ENCODE measurements at places on chromosomes 12 and 14. TPM values are rescaled to one million over a fixed set of nuclear protein-coding genes. Genes with fewer than 3 reads are reported as not detected.

- H3K27me3 ChIP-seq, result no peaks in the 10 kb centered on the region
- H3K27ac ChIP-seq, result peak overlapping the region; percentile 73
- no peak for DNase-seq
These were observed 40.0 kb downstream of the TSPAN9 start for GRCh38 chr12:3117144-3117581.

- H3K27me3 ChIP-seq, result no peaks in the 10 kb centered on the region
- H3K4me3 ChIP-seq, result no peak overlapping the region
- DNase-seq, result no peak
- peaks cover 30% of the 10 kb centered on the region for H3K4me1 ChIP-seq
- H3K27ac ChIP-seq, result no peak overlapping the region
These were observed 117.4 kb downstream of the TGFB3 start for GRCh38 chr14:75864352-75864751.

GRCh38 chr12:129520739-129521138 lies 383.1 kb downstream of the TMEM132D start:
- H3K27me3 ChIP-seq, result no peaks in the 10 kb centered on the region
- H3K27ac ChIP-seq, result no peak overlapping the region
- H3K4me1 ChIP-seq, result no peaks in the 10 kb centered on the region
- H3K36me3 ChIP-seq, result no peaks in the 10 kb centered on the region

DNA sequence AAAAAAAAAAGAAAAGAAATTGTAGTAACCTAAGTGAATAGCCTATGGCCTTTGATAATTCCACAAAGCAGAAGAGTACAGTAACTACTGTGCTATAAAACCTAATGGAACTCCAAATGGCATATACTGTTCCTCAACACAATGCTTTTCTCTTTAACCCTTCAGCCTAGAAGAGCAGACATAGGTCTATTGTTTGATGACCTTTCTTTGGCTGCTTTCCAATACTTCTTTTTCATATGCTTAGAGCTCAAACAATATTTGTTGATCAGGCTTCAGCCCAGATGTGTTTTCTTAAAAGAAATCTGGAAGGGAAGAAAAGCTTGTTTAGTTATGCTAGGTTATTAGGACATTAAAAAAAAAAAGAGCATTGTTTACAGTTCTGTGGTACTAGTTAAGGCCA lies 116.4 kb downstream of the NTN4 start:
- H3K27ac ChIP-seq, result no peak overlapping the region
- no peaks in the 10 kb centered on the region for H3K27me3 ChIP-seq
- H3K4me3 ChIP-seq, result no peak overlapping the region
- DNase-seq, result no peak

DNA sequence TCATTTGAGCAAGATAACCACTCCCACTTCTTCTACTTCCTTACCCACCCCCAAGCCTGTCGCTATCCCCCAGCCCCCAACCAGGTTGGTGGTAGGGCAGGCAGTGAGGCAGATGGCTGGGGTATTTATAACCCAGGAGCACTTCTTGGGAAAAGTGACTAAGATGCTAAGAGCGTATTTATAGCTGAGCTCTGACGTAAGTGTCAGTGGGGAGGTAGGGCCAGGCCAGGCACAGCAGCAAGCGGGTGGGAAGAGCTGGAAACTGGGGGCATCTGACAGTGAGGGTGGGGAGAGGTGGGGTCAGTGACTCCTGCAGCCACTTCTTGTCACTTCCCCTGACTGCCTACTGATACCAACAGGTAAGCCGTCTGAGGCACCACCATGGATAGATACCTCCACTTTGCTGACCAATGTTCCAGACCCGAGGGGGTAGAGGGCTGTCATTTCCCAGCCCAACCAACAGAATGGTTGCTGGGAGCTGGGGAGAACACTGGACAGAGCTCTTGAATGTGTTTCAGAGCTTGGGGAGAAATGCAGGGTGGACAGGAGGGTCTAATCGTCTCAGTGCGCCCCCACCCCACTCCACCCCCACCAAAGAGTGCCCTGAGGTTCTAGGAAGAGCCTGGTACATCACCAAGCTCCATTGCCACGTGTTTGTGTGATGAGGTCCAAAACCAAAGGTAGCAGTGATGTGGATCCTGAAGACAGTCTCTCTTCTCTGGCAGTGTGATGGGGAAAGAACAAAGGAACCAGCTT lies 2.7 kb upstream of the INHBE start:
- peak overlapping the region; percentile 90 for H3K27ac ChIP-seq
- H3K27me3 ChIP-seq, result no peaks in the 10 kb centered on the region
- H3K4me1 ChIP-seq, result peaks cover 46% of the 10 kb centered on the region
- H3K36me3 ChIP-seq, result no peaks in the 10 kb centered on the region
- no peak overlapping the region for H3K4me3 ChIP-seq

DNA sequence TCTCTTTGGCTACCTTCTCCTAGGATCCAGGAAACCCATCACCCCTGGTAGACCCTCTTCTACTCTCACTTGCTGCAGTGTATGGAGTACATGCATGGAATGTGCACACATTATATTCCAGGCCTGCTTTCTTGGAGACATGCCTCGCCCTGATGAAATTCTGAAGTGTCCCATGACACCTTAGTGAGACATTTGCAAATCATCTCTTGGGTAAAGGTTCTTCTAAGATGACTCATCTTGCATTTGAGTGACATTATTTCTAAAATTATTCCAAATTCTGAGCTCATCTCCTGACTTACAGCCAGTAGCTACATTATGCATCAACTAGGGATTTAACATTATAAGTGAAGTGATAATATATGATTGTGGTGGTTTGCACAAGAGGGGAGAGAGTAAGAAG lies 49.8 kb downstream of the SDR9C7 start:
- H3K4me3 ChIP-seq, result no peak overlapping the region
- no peaks in the 10 kb centered on the region for H3K4me1 ChIP-seq
- no peak for DNase-seq

GRCh38 chr12:45670346-45671065 lies 59.0 kb upstream of the ARID2 start:
- H3K4me1 ChIP-seq, result peaks cover 29% of the 10 kb centered on the region
- H3K27ac ChIP-seq, result peak overlapping the region; percentile 59
- H3K36me3 ChIP-seq, result no peaks in the 10 kb centered on the region
- DNase-seq, result no peak
- H3K27me3 ChIP-seq, result no peaks in the 10 kb centered on the region

DNA sequence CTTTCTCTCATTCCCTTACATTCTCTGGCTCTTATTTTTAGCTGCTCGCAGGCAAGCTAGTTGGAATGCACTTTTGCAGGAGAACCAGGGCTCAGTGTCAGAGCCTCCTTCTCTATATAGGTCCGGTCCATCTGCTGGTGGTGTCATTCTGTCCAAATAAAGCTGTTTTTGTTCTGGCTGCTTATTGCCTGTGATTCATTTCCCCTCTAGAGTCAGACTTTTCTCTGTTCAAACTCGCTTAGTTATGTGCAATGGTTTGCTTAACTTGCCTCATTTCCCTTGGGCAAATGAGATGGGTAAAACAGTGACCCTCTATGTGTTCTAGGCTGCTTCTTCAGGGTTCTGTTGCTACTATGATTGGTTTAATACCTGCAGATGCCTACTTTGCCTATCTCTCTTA lies 2.9 kb downstream of the SMARCD1 start:
- no peaks in the 10 kb centered on the region for H3K27me3 ChIP-seq
- H3K36me3 ChIP-seq, result peaks cover 2% of the 10 kb centered on the region
- no peak overlapping the region for H3K27ac ChIP-seq
- peaks cover 14% of the 10 kb centered on the region for H3K4me1 ChIP-seq
- no peak overlapping the region for H3K4me3 ChIP-seq

- no peaks in the 10 kb centered on the region for H3K36me3 ChIP-seq
- no peak overlapping the region for H3K27ac ChIP-seq
- peaks cover 12% of the 10 kb centered on the region for H3K4me1 ChIP-seq
- no peak for DNase-seq
- H3K4me3 ChIP-seq, result no peak overlapping the region
- no peaks in the 10 kb centered on the region for H3K27me3 ChIP-seq
These were observed 26.1 kb upstream of the STAC3 start for GRCh38 chr12:57276935-57277563.

DNA sequence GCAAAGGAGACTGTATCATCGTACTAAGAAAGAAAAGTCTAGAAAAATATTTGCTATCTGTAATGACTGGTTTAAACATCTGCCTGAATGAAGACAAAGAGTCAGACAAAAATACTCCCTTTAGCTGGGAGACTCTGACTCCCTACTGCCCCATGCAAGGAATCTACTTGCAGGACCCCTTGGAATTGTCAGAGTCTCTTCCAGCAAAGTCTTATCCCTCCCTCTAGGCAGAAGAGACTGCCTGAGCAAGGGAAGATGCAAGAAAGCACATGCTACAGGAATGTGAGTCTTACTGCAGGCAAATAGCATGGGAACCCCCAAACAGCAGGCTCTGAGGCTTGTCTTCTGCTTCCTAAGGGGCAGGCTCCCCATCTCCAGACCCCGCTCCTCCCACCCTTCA lies 154.0 kb downstream of the KCNA5 start:
- H3K4me3 ChIP-seq, result no peak overlapping the region
- H3K27me3 ChIP-seq, result no peaks in the 10 kb centered on the region
- DNase-seq, result no peak
- H3K4me1 ChIP-seq, result peaks cover 6% of the 10 kb centered on the region
- H3K27ac ChIP-seq, result no peak overlapping the region
- no peaks in the 10 kb centered on the region for H3K36me3 ChIP-seq

GRCh38 chr14:22594156-22594716 lies 3.9 kb upstream of the ABHD4 start:
- H3K4me1 ChIP-seq, result peaks cover 11% of the 10 kb centered on the region
- no peaks in the 10 kb centered on the region for H3K36me3 ChIP-seq
- no peak overlapping the region for H3K4me3 ChIP-seq
- DNase-seq, result no peak
- H3K27ac ChIP-seq, result no peak overlapping the region
- no peaks in the 10 kb centered on the region for H3K27me3 ChIP-seq

- peaks cover 65% of the 10 kb centered on the region for H3K4me1 ChIP-seq
- peak overlapping the region; percentile 97 for H3K27ac ChIP-seq
- DNase-seq, result no peak
- no peaks in the 10 kb centered on the region for H3K36me3 ChIP-seq
These were observed 1.9 kb downstream of the SSH1 start for GRCh38 chr12:108855284-108856169.

- H3K4me3 ChIP-seq, result peak overlapping the region; percentile 10
- H3K36me3 ChIP-seq, result peaks cover 36% of the 10 kb centered on the region
- no peaks in the 10 kb centered on the region for H3K27me3 ChIP-seq
- peak; percentile 76 for DNase-seq
- H3K4me1 ChIP-seq, result peaks cover 44% of the 10 kb centered on the region
These were observed 8.5 kb downstream of the WSB2 start for GRCh38 chr12:118052324-118053070.

DNA sequence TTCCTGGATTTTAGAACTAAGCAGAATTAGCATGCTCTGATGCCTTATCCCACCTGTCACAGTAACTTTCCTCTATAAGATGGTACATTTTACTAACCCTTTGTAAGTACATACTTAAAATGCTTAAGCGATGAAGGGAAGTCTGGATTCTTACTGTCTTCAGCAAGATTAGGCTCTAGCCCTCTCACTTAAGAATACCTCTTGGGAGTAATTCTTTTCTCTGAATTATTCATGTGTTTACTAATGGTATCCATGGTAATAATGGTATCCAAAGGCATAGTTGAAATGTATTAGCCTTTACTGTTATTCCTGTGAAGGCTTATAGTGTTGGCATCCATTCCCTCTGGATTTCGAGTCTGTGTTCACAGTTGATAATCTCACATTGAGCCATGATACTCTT lies 176.9 kb downstream of the MON2 start:
- no peak overlapping the region for H3K4me3 ChIP-seq
- H3K36me3 ChIP-seq, result no peaks in the 10 kb centered on the region
- no peaks in the 10 kb centered on the region for H3K27me3 ChIP-seq
- no peak overlapping the region for H3K27ac ChIP-seq
- no peaks in the 10 kb centered on the region for H3K4me1 ChIP-seq
- no peak for DNase-seq

The EPYC gene
- total RNA-seq, result not detected

The ZDHHC22 gene
- not detected for total RNA-seq

The ZNF891 gene
- 1.5 TPM for total RNA-seq

The TAS2R19 gene
- total RNA-seq, result not detected

The CAPZA3 gene
- not detected for total RNA-seq

The GDF3 gene
- not detected for total RNA-seq

The SLC25A29 gene
- total RNA-seq, result 9.0 TPM

All from gastrocnemius medialis (tissue), 4 donors.